ENCODE measurements at places on chromosomes 7 and 10. TPM values are rescaled to one million over a fixed set of nuclear protein-coding genes. Genes with fewer than 3 reads are reported as not detected.

LIPK gene
- total RNA-seq: not detected

ACSL5 gene
- total RNA-seq: 0.68 TPM

IDI2 gene
- not detected for total RNA-seq

PLAU gene
- 17.3 TPM for total RNA-seq

CYP2C19 gene
- total RNA-seq: not detected

CACNB2 gene
- total RNA-seq: 3.3 TPM

WDFY4 gene
- total RNA-seq: not detected

PDE6C gene
- total RNA-seq: not detected

UPK3B gene
- total RNA-seq: 1.0 TPM
